NCI-H1092 (cell line): ENCODE measurements at places on chromosomes 5 and 9.

GRCh38 chr5:132500244-132500930 lies 9.8 kb upstream of the IRF1 start:
- no peak for DNase-seq

GRCh38 chr9:103798620-103799019 lies 295.5 kb upstream of the SMC2 start:
- no peak for DNase-seq

- DNase-seq: no peak
These were observed 1339.7 kb upstream of the CDH6 start for GRCh38 chr5:29853711-29854220.

- DNase-seq: peak; percentile 2
These were observed 77.6 kb upstream of the SEMA6A start for GRCh38 chr5:116652196-116652729.

DNA sequence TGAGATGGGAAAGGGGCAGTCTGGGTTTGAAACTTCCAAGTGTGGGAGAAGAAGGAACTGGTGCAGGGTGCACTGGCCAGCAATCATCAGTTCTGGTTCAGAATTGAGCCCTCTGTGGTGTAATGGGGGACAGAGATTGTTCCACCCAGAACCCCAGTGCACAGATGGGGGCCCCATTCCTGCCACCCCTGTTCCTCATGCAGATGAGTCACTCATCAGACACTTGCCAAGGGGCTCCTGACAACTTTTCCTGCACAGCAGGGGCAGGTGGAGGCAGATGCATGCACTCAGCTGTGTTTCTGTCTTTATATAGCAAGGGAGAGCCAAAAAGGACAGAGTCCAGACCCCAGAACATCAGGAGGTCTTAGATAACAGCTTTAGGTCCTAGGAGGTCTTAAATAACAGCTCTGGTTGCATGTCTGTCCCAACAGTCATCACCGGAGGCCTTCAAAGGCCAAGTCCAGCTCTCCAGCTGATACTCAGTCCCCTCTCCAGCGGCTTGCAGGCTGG lies 252.9 kb downstream of the HSPA4 start:
- DNase-seq: no peak

DNA sequence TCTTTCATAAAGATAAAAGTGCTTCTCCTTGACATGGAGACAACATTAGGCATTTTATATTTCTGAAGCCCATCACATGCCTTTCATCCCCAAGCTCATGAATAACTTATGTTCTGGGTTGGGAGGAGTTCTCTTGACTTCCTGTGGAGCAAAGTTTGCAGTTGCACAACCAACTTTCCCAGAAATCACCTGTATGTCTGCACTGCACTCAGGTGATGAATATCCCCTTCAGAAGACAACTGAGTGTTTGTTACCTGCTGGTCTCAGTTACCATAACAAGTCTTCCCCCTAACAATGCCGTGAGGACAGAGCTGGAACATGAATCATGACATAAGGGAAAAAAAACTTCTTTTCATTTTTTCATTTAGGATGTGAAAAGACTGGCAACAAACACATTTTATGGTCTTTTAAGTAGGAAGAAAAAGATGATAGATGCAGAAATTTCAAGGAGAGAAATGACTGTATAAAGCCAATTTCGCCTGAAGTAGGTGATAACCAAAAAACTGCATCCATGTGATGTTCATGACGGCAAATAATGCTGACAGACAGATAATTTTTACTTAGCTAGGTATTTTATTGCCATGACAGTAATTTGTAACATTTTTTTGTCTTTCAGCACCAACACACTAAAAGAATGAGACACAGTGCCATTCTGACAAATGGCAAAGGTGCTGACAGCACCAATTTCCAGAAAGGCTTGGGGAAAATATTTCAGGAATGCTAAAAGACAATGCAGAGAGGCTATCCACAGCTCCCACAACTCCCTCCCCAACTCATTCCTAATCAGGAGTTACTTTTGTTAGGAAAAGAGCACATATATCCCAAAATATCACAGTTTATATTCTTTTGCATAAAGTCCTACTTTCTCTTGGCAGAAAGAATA lies 656.3 kb downstream of the PRELID2 start:
- no peak for DNase-seq

DNA sequence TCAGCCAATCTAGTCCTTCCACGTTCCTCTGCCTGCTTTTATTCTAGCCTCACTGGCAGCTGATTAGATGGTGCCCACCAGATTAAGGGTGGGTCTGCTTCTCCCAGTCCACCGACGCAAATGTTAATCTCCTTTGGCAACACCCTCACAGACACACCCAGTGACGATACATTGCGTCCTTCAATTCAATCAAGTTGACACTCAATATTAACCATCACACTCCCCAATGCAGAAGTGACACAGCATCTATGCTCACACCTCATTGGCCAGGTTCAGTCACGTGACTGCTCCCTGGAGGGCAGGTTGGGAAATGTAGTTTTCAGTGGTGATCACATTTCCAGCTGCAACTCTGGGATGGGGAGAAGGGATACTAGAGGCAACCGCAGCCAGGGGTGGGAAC lies 13.0 kb downstream of the SUSD3 start:
- DNase-seq: no peak
